Caki2 (cell line): ENCODE measurements at places on chromosomes 13 and 19. TPM values are rescaled to one million over a fixed set of nuclear protein-coding genes. Genes with fewer than 3 reads are reported as not detected.

FAM124A gene
- total RNA-seq: 0.23 and 0.30 TPM in 2 replicates

CGB2 gene
- total RNA-seq: 3.7 TPM in 1 of 2 replicates, not detected in the other

- DNase-seq: no peak
Observed at GRCh38 chr13:47396915-47397314, 500.1 kb upstream of the HTR2A start.

DNA sequence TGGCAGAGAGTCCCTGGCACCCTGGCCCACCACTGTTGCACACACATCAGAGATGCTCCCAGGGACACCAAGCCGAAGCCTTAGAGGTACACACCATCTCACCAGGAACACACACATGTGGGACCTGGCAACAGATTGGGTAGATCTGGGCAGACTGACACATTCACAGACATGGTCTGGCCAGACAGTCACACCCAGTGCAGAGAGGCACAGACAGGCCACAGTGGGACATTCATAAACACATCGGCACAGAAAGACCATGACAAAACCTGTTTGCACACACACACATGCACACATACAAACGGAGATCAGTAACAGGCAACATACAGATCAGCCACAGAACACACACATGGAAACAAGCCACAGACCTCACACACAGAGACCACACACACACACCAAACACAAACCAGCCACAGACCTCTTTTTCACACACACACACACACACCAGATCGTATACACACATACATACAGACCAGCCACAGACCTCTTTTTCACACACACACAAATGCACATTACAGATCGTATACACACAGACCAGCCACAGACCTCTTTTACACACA, 6.3 kb upstream of the JUNB start:
- no peak for DNase-seq
